Activated CD4-positive, alpha-beta T cell treated with anti-CD3 and anti-CD28 coated beads, Interleukin-10, Interleukin-2, amounts not matched to agents 100 ng/mL and 50 ng/mL, durations not matched to agents 16 hours and 8 hours (primary cell): ENCODE measurements at places on chromosomes 5 and 9.
A peak's percentile ranks its signal among the peaks of the same experiment; 100 is the strongest.

DNA sequence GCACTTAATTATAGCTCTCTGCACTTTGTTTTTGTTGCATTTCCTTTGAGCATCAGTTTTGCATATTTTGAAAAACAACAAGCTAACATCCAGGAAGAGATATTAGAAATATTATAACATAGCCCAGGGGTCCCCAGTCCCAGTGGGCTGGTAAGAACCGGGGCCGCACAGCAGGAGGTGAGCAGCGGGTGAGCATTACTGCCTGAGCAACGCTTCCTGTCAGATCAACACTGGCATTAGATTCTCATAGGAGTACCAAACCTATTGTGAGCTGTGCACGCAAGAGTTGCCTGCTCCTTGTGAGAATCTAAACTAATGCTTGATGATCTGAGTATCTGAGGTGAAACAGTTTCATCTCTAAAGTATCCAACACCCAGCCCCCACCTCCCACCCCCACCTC is 675.9 kb upstream of the ZNF608 start:
- DNase-seq = no peak

DNA sequence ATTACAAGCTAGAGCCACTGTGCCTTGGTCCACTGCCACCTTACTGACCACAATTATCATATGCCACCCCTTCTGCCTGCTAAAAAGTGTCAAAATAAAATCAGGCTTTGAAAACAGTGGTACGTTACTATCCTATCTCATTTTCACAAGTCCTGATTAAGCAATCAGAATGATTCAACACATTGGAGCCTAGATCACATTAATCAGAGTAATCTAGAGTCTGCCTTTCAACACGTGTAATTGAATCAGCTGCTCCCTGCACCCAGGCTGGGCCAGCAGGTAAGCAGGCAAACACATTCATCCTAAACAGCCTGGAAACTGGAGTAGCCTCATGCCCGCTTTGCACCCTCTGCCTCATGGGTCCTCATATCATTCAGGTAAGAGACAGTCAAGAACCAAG is 186.2 kb downstream of the DCP2 start:
- no peak for DNase-seq

DNA sequence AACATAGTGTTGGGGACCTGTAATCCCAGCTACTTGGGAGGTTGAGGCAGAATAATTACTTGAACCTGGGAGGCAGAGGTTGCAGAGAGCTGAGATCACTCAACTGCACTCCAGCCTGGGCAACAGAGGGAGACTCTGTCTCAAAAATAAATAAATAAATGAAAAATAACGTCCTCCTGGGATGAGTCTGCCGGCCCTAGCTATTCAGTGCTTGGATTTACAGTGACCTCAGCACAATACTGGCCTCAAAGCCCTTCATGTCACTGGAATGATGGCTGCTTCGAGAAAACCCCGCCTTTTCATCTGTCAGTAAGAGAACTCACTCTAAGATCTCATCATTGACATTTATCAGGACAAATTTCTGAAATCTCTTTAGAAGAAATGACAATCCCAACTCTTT is 35.5 kb downstream of the SOX30 start:
- DNase-seq = no peak

GRCh38 chr9:126205845-126206498 is 120.7 kb upstream of the MVB12B start:
- DNase-seq = no peak

DNA sequence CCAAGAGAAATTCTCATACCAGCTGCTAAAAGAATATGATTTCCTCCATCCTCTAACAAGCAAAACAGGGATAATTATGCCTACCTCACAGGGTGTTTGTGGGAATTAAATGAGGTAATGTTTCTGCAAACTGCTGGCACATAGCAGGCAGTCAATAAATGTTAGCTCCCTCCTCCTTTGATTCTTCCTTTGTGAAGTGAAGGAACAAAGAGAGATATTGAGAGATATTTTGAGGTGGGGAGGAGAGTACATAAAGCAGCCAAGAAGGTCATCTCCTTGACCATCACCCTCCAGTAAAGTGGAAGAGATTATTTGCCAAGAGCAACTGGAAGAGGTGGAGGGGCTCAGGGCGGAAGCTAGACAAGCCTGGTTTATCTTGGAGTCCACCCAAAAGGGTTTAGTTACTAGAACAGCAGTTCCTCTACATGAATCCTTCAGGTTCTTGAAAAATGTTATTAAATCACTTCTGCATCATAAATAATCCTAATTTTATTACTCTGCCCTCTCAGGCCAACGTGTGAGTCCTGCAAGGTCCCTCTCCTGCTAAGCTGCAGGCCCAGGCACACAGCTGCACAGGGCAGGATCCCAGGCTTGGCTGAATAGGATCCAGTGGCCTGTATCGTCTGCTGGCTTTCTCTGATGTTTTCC is 35.0 kb upstream of the TLE1 start:
- DNase-seq = no peak

- DNase-seq = no peak
These were observed 344.8 kb upstream of the RPS23 start for GRCh38 chr5:82622711-82623514.

- DNase-seq = no peak
These were observed 300.0 kb downstream of the PIK3R1 start for GRCh38 chr5:68515514-68515913.

- DNase-seq = no peak
These were observed 131.1 kb upstream of the ICE1 start for GRCh38 chr5:5291357-5291756.

GRCh38 chr9:92563116-92564100 is 27.6 kb upstream of the ECM2 start:
- no peak for DNase-seq

GRCh38 chr9:21528123-21528808 is 46.2 kb upstream of the IFNE start:
- DNase-seq = no peak

- DNase-seq = no peak
These were observed 162.1 kb downstream of the EPB41L4A start for GRCh38 chr5:112257005-112257404.

- DNase-seq = no peak
These were observed 2.0 kb downstream of the BASP1 start for GRCh38 chr5:17219469-17219868.

DNA sequence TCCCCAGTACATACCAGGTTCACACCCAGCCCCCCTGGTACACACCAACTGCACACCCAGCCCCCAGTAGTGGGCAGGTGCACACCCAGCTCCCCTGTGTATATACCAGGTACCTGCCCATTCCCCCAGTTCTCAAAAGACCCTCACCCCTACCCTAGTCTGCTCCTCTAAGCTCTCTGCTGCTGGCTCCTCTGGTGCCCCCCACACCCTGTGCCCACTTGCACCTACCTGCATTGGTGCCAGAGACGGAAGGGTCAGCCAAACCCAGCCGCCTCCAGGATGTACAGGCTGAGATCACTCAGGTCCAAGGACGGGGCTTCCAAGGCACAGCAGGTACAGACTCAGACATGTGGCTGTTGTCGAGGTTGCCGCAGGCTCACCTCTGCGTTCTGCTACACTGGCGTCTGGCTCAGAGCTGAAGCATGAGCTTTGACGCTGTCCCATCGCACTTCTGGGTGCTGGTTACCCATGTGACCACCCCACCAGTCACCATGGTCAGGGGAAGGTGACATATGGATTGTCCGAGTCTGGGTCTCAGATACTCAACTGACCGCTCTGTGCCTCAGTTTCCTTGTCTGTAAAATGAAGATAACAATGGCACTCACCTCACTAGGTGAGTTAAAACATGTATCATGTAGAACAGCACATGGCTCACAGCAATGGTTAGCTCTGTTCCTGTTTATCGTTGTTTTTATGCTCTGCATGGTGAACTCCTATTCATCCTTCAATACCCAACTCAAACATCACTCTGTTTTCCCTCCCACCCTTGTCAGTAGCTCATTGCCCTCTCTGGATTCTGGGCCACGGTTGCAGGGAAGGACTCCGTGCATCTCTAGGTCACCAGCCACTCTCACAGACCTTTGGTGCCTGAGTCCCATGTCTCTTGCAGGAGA is 45.3 kb upstream of the SUSD3 start:
- no peak for DNase-seq

GRCh38 chr5:153598099-153598498 is 107.6 kb downstream of the GRIA1 start:
- no peak for DNase-seq

- DNase-seq = no peak
These were observed 92.5 kb downstream of the MTX3 start for GRCh38 chr5:79898611-79899010.

DNA sequence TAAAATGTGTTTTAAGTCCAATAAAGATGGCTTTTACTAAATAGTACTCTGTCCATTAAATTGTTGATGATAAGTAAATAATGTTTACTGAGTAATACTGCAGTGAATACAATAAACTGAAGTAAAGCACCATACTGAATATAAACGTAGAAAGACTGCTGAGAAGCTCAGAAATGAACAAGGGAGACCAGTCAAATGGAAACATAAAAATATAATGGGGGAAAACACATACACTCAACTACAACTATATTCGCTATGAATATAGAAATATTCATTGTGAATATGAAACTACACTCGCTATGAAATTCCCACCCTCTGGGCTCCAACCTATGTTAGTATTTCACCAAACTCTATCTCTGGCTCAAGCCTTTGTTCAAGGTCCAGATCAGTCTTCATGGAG is 41.9 kb upstream of the UBQLN1 start:
- peak; percentile 18 for DNase-seq

GRCh38 chr9:33466565-33467495 is 6.9 kb downstream of the NOL6 start:
- peak; percentile 75 for DNase-seq

DNA sequence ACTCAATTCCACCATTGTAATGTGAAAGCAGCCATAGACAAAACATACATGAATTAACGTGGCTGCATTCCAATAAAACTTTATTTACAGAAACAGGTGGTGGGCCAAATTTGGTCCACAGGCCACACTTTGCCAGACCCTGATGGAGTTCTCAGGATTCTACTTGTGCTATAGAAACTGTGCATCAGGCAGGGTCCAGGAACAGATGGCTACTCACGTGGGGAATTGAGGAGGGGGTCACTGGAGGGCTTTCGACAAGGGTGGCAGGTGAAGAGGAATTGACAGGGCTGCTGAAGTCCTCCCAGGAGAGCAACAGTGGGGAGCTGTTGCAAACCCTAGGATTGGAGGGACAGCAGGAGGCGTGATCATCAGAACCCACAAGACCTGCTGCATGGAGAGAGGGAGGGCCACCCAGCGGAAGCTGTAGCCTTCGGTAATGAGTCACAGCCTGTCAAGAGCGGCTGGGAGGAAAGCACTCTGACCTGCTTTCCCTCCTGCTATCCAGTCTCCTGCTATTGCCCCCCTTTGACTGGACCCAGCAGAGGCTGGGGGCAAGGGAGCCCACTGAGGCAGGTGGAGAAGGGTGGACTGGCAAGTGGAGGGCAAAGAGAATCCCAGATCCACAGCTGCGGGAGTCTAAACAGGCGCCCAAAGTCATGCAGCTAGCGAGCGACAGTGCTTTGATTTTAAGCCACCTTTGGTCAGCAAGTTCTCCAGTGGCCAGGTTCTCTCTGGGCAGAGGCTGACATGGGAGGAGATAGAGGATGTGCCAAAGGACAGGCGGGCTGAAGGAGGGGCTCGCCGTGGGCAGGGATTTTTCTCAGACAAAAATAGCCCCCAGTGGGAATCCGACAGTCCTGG is 138.3 kb upstream of the SMIM23 start:
- DNase-seq = peak; percentile 29

DNA sequence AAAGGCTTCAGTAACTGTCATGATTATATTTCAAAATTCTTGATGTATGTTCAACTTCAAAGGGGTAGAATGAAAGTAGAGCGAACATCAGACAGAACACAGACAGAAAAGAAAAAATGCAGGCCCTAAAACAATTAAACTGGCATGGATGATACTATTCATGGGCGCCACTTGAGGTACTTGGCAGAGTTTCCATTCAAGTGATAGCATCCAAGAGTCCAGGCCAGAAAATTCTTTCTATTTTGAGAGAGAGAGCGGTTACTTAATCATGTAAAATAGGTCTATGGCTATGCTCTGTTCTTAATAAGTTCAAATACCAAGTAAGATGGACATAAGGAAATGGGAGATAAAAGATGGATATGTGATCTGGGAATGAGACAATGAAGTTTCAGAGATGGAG is 21.4 kb upstream of the PRR16 start:
- DNase-seq = no peak

DNA sequence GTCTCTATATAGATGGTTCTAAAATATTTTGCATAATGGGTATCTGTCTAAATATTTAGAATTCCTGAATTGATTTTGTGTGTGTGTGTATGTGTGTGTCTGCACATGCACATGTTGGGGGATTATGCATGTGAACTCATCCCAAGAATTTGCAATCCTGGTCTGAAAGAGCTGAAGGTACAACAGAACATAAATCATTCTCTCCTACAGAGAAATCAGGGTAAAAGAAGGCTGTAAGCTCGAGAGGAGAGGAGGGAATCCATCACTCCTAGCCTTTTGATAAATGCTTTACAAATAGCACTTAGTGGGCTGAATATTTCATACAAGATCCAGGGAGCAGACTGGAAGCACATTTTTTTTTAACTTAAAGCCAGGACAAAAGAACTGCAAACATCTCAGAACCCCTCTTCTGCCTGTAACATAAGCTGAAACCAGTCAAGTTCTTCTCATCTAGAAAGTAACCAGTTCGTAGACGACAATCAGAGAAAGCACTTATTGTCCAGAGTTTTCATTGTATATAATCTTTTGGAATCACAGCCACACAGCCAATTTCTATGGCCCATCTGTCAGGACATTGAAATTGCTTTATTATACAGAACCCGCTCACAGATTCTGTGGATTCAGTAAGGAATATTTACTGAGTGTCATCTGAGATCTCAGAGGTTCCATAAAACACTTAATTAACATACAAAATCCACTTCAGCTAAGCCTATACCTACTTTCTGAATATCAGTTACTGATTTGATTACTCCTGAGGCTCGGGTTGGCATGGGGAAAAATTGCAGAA is 541.4 kb upstream of the ZNF462 start:
- no peak for DNase-seq

GRCh38 chr9:87322840-87323635 is 174.6 kb upstream of the DAPK1 start:
- DNase-seq = no peak

- no peak for DNase-seq
These were observed 125.8 kb downstream of the MYO10 start for GRCh38 chr5:16810208-16810854.
